ENCODE measurements at places on chromosomes 1 and 21. TPM values are rescaled to one million over a fixed set of nuclear protein-coding genes. Genes with fewer than 3 reads are reported as not detected.

DNA sequence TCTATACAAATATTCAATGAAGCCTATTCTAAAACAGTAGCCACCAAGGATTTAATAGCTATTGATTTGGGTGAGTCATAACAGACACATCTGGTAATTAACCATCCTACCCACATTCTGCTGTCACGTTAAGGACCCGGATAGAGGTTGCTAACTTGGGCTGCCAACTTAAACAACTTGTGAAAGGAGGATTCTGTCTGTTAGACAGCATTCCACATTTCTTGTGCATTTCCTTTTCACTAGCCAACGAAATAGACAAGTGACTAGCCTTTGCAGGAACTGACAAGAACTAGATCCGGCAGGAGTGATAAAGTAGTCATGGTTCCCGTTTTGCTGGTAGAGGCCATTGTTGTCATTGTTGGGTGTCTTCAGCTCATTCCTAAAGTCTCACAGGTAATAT, 9.5 kb downstream of the DSCAM start:
- DNase-seq = no peak

DNA sequence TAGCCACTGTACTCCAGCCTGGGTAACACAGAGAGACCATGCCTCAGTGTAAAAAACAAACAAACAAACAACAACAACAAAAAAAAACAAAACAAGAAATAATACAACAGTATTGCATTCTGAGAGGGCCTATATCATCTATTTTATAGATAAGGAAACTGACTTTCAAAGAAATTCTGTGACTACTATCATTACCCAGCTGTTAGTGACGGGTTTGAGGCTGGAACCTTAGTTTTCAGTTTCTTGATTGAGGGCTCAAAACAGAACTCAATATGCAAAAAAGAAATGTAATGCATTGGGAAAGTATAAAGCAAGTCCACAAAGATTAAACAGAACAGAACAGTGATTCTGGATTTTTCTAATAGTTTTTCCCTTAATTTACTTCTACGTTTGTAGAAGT, 149.4 kb downstream of the NFIA start:
- DNase-seq = no peak

GRCh38 chr1:36203554-36204346, 20.5 kb upstream of the THRAP3 start:
- DNase-seq = no peak

DNA sequence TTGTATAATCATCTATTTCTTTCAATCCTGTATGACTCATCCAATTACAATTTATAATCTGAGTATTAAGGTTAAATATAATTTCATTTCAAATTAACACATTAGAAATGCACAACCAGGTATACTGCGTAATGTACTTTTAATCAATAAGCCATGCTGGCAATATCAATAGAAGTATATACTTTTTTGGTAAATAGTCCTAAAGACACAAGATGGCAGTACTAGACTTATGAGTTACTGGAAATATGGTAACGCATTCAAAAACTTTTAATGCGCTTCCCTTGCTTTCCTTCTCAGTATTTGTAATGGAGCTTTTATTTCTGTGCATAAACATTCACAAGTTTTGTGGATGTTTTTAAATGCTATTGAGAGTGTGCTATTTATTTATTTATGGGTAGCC, 1162.0 kb upstream of the TMPRSS15 start:
- DNase-seq = no peak

- no peak for DNase-seq
Observed at GRCh38 chr21:27168084-27168483, 201.2 kb upstream of the ADAMTS5 start.

DNA sequence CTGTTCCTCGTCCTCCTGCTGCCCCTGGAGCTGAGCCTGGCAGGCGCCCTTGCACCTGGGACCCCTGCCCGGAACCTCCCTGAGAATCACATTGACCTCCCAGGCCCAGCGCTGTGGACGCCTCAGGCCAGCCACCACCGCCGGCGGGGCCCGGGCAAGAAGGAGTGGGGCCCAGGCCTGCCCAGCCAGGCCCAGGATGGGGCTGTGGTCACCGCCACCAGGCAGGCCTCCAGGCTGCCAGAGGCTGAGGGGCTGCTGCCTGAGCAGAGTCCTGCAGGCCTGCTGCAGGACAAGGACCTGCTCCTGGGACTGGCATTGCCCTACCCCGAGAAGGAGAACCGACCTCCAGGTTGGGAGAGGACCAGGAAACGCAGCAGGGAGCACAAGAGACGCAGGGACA, 14.8 kb downstream of the DRAXIN start:
- DNase-seq = no peak

The ZNF593OS gene
- total RNA-seq = not detected

The BTBD8 gene
- 4.8 TPM for total RNA-seq

Data from type B pancreatic cell (in vitro differentiated cells).